ENCODE measurements at places on chromosomes 7 and 10.

GRCh38 chr10:5476918-5477525 lies 22.3 kb downstream of the CALML5 start:
- DNase-seq: no peak

DNA sequence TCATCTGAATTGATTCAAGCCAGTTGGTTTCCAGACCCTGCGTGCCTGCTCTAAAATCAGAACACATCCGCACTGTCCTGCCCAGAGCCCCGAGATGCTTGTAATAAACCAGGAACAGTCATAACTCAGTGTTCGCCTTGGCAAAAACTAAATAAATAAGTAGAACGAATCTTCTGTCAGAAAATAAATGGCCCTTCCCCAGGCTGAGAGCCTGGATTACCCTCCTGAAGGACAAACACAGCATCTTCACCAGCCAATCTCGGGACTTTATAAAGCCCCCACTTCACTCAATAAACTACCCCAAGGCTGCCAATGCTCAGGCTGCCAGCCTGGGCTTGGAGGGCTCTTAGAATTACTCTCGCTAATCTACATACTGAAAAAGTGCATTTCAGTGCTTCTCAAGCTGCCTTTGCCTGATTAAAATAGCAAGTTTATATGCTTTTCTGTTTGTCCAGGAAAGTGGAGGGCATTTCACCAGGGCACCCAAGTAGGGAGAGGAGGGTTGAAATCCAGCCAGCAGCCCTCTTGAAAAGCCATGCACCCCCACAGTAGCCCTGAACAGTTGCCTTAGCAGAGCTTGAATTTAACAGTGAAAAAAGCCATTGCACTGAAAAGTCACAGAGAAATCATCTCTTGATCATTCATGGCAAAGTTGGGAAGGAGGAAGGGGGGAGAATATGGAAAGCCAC lies 136.6 kb downstream of the CALN1 start:
- no peak for DNase-seq

DNA sequence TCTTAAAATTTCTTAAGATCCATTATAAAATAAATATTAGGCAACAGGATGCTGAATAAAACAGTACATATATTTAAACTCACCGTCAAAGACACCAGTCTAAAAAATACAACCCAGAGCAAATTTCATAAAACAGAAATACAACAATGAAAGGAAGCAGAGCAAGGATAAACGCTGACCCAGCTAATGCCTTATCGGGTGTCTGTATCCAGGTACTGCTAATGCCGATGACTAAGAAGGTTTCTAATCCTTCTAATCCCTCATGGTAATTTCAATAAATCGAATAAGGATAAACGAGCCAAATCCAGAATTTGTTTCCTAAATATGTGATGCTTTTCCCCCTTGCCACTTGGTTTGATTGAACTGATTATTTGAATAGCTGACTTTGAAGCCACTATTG lies 1.7 kb downstream of the HYCC1 start:
- no peak for DNase-seq

- DNase-seq: no peak
Measured at GRCh38 chr10:3238115-3238871, 65.7 kb upstream of the PITRM1 start.

GRCh38 chr7:92478711-92479110 lies 965 bp upstream of the ERVW-1 start:
- DNase-seq: no peak
